ENCODE measurements at places on chromosomes 7 and 10.

GRCh38 chr10:119575991-119576390, 20.8 kb downstream of the TIAL1 start:
- DNase-seq: no peak

DNA sequence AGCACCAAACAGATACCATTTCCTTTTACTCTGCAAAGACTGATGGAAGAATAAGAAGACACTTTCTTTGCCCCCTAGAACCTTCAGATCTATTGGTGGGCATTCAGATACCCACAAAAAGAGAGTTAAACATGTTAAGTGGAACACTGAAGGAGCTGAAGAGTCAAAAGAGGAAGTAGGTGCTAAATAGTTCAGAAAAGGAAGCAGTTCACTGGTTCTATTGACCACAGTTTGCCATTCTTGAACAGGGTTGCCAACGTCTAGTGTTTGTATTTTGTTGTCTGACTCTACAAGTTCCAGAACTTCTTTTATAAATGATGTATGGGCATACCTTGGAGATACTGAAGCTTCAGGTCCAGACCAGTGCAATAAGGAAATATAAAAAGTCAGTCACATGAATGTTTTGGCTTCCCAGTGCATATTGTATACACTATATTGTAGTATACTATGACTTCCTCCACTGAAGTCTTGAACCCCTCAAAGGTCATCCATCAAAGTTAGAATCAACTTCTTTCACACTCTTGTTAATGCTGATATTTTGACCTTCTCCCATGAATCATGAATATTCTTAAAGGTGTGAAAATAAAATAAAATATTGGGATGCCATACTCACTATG, 47.5 kb upstream of the AGR3 start:
- no peak for DNase-seq

GRCh38 chr7:121157885-121158590, 169.5 kb downstream of the CPED1 start:
- no peak for DNase-seq

DNA sequence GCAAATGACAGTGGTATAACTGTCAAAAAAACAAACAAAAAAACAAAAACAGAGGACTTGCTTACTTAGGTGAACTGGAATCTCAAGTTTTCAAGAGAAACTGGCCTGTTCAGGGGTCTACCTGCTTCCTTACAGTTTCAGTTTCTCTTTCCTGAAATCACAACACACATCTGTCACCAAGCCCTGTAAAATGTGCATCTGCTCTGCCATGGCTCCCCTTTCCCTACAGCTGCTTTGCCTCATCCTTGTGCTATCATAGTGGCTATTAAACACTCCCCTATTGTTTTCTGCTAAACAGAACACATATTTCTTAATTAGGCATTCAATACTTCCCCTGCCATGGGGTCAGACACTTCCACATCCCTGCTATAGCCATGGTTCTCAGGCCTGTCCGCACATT, 37.6 kb downstream of the CPED1 start:
- no peak for DNase-seq

- no peak for DNase-seq
Measured at GRCh38 chr10:43059828-43060227, 17.0 kb upstream of the RET start.

GRCh38 chr7:12705878-12706277, 18.4 kb downstream of the ARL4A start:
- DNase-seq: no peak

- no peak for DNase-seq
Measured at GRCh38 chr10:78185693-78186055, 152.0 kb downstream of the RPS24 start.

GRCh38 chr7:100532165-100533022, 6.6 kb upstream of the AGFG2 start:
- DNase-seq: no peak

DNA sequence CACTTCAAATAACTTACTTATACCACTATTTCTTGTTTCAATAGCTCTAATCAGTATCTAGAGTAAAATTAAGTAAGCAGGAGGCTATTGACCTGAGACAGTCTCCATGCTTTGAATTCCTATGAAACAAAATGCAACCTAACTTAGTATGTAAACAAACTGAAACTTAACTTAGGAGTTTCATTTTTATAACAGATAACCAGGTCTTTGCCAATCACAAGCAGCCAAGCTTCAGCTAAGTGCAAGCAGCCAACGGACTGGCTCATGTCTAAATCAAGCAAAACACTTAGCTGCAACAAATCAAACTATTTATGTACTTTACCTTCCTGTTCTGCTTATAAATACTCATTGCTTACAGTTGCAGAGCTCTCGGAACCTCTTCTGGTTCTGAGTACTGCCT, 4.4 kb upstream of the GSTK1 start:
- DNase-seq: no peak

DNA sequence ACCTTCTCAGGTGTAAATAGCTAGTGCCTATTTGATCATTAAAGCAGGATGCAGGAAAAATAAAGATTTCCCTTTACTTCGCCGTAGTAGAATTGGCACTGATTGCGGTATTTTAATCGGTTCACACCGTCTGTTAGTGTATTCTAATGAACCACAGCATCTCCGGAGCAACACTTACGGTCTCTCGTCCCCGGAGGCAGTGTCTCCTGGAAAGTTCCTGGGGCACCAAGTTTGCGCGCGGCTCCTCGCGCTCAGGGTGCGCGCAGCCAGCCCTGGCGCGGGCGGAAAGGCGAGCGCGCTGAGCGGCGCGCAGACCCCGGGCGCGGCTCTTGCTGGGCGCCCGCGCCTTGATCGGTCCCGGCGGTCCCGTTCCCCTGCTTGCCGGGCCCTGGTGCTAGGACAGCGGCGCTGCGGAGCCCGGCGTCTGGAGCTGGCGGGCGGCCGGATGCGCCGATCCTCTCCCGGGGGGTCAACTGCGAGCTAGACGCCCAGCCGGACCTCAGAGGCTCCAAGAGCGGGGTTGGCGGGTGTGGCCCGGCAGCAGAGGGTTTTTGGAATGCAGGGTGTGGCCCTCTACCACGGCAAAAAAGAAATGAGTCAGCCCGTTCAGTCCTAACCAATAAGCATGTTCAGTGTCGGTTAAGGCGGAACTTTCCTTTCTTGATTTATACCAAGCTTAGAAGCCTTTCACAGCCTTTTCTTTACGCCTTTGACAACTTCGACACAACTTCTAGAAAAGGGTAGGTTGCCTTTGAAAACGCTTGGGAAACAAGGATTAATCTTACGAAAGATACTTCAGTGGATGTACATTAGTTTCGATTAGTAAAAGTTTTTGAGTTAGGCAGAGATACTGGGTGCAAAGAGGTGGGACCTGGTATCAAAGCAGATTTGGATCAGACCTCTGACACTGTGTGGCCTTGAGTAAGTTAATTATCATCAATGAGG, 166.8 kb upstream of the ASAH2 start:
- DNase-seq: no peak

DNA sequence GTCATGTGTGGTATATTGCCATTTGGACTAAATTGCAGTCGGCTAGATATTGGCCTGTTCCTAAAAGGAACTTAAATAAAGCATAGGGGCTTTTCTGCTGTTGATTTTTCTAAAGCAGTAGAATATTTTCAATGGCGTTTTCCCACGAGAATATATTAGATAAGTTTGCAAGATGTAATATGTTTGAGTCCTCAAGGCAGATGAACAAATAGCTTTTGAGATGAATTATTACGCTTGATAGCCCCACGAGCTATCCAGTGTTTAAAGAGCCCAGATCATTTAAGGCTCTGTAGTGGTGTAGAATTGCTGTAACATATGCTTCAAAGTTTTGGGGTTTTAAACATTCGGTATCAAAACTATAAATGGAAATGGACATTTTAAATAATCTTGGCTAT, 2.9 kb downstream of the CELF2 start:
- DNase-seq: no peak

DNA sequence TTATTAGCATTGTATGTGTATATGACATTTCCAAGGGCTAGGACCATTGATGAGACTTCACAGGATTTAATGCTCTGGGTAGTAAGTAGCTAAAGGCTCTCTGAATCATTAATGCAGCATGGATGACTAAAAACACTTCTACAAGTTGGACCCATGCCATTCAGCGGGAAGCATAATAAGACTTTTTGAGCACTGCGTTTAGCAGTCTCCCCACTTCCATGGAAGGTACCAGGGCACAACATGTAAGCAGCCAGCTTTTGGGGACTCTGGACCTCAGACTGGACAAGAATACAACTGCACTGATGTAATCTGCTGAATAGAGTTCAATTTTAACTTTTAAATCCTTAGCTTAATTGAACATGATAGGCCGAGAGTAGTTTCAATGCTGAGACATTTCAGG, 191.7 kb upstream of the IMMP2L start:
- DNase-seq: no peak

DNA sequence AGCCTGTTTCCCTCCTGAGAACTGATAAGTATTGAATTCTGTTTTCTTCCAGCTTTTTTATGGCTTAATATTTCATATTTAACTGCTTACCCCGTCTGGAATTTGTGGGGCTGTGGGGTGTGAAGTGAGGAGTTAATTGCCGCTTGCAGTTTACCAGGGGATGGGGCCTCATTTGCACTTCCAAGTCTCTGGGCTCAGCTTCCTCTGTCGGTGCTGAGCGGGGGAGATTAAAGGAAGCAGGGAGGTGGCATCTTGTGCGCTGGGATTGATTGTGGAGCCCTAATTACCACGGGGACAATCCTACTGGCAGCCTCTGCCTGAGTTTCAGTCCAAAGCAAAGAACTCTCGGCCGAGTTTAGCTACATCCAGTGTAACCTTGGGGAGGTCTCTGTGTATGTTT, 33.4 kb downstream of the ELFN1 start:
- no peak for DNase-seq

All from iPS DF 19.7 (cell line).